ENCODE measurements at places on chromosomes 4 and X. TPM values are rescaled to one million over a fixed set of nuclear protein-coding genes. Genes with fewer than 3 reads are reported as not detected.
A peak's percentile ranks its signal among the peaks of the same experiment; 100 is the strongest.

DNA sequence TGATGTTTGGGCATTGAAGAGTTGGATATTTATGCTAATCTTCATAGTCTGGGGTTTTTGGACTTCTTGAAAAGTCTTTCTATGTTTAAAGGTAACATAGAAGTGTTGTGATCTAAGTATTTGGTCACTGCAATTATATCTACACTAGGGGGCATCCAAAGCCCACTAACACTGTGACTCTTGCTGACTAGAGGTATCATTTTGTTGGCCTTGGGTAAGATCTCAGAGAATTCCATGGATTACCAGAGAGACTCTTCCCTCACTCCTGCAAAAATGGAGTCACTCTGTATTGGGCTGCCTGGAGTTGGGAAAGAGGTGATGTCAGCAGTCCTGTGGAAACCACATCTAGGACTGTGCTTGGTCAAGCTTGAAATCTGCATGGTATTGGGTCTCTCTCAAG is 1077.6 kb downstream of the FAM133A start:
- no peak for DNase-seq
- H3K27me3 ChIP-seq: no peaks in the 10 kb centered on the region
- no peaks in the 10 kb centered on the region for H3K4me1 ChIP-seq
- no peak overlapping the region for H3K4me3 ChIP-seq
- no peak overlapping the region for H3K27ac ChIP-seq
- no peaks in the 10 kb centered on the region for H3K36me3 ChIP-seq

G6PD gene
- total RNA-seq: 25.0 TPM

DNA sequence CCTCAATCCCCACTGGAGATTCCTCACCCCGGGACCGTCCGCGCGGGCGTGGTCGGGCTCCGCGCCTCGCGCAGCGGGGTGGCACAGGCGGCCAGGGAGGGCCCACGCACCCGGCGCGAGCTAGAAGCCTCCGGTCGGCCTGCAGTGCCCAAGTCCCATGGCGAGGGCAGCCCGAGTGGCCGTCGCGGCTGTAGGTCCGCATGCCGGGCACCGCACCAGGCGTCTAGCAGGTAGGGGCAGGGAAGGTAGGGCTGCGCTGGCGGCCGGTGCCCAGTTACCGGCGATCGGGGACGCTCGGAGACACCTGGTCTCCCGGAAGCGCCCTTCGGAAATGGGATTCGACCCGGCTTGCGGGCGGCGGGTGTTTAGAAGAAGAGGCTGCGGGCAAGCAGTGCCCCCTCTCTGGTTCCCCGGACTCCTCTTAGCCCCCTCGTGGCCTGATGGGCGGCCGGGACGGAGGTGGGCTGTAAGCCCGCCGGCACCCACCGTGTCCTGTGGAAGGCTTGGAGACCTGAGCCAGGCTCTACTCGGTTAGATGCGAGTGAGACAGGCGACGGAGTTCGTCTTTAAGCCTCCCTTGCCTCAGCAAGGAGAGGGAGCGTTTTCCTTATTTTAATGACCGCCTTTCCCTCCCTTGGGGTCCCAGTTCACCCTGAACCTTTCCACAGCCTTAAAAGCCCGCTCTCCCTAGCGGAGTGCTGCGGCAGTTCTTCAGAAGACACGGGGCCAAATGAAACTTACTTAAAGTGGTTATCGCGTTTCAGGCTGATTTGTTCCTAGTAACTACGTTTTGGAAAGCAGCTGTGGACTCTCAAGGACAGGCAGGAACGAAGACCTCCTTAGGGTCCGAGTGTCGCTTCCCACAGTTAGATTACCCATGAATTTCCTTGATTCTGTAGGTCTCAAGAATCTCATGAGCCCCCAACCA is 821 bp downstream of the SLITRK2 start:
- no peak overlapping the region for H3K27ac ChIP-seq
- H3K36me3 ChIP-seq: no peaks in the 10 kb centered on the region
- no peaks in the 10 kb centered on the region for H3K4me1 ChIP-seq

DNA sequence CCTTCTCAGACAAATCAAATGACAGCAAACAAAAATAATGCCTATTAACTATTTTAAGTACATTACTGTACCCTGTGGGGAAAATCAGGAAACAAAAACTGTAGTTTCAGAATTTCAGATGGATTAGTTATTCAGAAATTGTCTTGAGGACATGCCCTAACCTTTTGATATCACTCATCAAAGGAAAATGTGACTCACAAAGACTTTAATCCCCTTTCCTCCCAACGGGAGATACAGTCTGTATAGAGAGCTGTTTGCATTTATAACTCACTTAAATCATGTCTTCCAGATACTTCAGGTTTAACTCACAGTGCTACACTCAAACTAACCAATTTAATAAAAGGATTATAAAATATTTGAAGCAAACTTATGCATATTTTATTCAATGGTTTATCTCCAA is 304.0 kb downstream of the MAPK10 start:
- no peaks in the 10 kb centered on the region for H3K36me3 ChIP-seq
- no peaks in the 10 kb centered on the region for H3K27me3 ChIP-seq
- H3K4me1 ChIP-seq: no peaks in the 10 kb centered on the region
- no peak overlapping the region for H3K4me3 ChIP-seq
- H3K27ac ChIP-seq: no peak overlapping the region

DNA sequence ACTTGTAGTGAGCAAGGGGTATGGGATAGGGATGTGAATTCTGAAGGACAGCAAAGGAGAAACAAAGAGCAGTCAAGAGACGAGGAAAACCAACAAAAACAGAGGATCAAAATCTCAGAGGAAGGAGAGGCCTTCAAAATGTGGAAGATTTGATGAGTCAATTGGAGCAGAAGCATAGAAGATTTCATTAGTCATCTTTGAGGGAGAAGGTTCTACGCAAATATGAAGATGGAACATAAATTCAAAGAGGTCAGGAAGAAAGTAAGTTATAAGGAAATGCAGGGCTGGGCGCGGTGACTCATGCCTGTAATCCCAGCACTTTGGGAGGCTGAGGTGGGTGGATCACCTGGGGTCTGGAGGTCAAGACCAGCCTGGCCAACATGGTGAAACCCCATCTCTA is 35.4 kb downstream of the MID2 start:
- DNase-seq: no peak
- no peaks in the 10 kb centered on the region for H3K36me3 ChIP-seq
- no peaks in the 10 kb centered on the region for H3K27me3 ChIP-seq

CYSLTR1 gene
- total RNA-seq: under 0.01 TPM

ZNF157 gene
- total RNA-seq: 0.55 TPM

TMSB15C gene
- 11.6 TPM for total RNA-seq

GRCh38 chrX:48022738-48023137 is 15.9 kb downstream of the SPACA5 start:
- H3K4me1 ChIP-seq: no peaks in the 10 kb centered on the region
- no peaks in the 10 kb centered on the region for H3K36me3 ChIP-seq
- H3K4me3 ChIP-seq: no peak overlapping the region
- DNase-seq: no peak
- no peaks in the 10 kb centered on the region for H3K27me3 ChIP-seq

ENAM gene
- total RNA-seq: not detected

- H3K4me3 ChIP-seq: no peak overlapping the region
- no peaks in the 10 kb centered on the region for H3K4me1 ChIP-seq
- H3K27me3 ChIP-seq: no peaks in the 10 kb centered on the region
- no peak overlapping the region for H3K27ac ChIP-seq
- DNase-seq: no peak
Measured at GRCh38 chr4:112153211-112153791, 8.0 kb downstream of the FAM241A start.

GRCh38 chr4:82437285-82438005 is 7.1 kb downstream of the ENOPH1 start:
- H3K4me1 ChIP-seq: no peaks in the 10 kb centered on the region
- no peak overlapping the region for H3K27ac ChIP-seq
- no peak for DNase-seq
- H3K36me3 ChIP-seq: no peaks in the 10 kb centered on the region

HOPX gene
- 27.1 TPM for total RNA-seq

- no peak overlapping the region for H3K4me3 ChIP-seq
- no peak for DNase-seq
- H3K27ac ChIP-seq: no peak overlapping the region
- no peaks in the 10 kb centered on the region for H3K27me3 ChIP-seq
- no peaks in the 10 kb centered on the region for H3K4me1 ChIP-seq
Measured at GRCh38 chrX:37697169-37697760, 11.7 kb downstream of the XK start.

- no peaks in the 10 kb centered on the region for H3K27me3 ChIP-seq
- H3K36me3 ChIP-seq: no peaks in the 10 kb centered on the region
- no peak overlapping the region for H3K4me3 ChIP-seq
Measured at GRCh38 chrX:101383679-101384205, 2.2 kb downstream of the BTK start.

DNA sequence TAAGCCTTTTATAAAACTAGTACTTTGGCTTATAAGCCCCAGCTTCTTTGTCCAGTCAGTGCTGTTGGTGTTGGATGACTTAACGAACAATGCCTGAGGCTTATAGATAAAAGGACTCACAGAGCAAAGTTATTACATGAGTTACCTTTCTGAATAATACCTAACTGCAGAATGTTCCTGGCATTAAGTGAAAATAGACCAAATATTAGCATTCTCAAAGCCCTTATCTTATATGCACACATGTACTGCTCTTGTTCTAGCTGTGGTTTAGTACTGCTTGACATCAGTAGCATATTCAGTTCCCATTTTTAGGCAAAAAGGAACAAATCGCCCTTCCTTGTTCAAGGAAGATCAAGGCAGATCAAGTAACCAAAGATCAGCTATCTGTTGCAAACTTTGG is 131.6 kb downstream of the ZNF330 start:
- H3K36me3 ChIP-seq: no peaks in the 10 kb centered on the region
- H3K4me1 ChIP-seq: no peaks in the 10 kb centered on the region
- DNase-seq: no peak
- H3K27ac ChIP-seq: peak overlapping the region; percentile 66
- H3K27me3 ChIP-seq: no peaks in the 10 kb centered on the region

DKK2 gene
- total RNA-seq: 1.5 TPM

- H3K4me1 ChIP-seq: no peaks in the 10 kb centered on the region
- H3K4me3 ChIP-seq: no peak overlapping the region
- no peaks in the 10 kb centered on the region for H3K27me3 ChIP-seq
- no peaks in the 10 kb centered on the region for H3K36me3 ChIP-seq
- no peak for DNase-seq
Measured at GRCh38 chrX:48936429-48937053, 17.7 kb upstream of the PIM2 start.

DNA sequence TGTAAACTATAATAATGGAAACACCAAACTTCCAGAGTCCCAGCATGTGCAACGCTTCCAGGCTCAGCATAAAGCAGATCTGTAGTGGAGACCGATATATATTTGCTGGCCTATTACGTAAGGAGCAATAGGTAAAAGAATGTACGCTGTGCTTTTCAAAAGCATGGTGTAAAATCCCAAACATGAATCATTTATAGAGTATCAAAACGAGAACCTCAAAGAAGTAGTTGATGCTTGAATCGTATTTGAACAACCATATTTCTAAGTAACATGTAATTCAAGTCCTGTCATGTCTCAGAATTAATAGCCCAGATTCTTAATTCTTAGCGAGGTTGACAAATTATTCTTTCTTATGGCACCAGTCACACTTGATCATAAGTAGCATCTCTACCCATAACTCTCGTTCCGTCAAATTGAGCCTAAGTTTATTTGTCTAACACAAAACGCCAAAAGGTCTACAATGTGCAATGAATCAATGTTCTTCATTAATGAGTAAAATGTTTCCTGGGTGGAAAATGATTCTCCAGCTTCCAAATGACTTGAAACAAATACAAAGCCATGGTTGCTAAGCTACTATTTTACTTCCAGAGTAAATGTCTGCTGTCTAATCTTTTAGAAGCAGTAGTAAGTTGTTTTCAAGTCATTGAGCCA is 811.5 kb upstream of the FRG1 start:
- H3K27ac ChIP-seq: no peak overlapping the region
- no peaks in the 10 kb centered on the region for H3K27me3 ChIP-seq
- DNase-seq: no peak
- H3K36me3 ChIP-seq: no peaks in the 10 kb centered on the region
- no peak overlapping the region for H3K4me3 ChIP-seq

DNA sequence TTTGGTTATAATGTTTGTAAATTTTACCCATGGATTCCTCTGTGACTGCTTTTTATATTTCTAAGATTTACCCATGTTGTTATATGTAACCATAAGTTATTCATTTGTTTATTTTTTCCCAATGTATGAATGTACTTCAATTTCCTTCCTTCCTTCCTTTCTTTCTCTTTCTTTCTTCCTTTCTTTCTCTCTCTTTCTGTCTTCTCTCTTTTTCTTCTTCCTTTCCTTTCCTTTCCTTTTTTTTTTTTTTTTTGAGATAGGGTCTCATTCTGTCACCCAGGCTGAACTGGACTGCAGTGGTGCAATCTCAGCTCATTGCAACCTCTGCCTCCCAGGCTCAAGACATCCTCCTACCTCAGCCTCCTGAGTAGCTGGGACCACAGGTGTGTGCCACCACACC is 55.6 kb downstream of the ALPK1 start:
- H3K4me3 ChIP-seq: no peak overlapping the region
- no peak for DNase-seq
- no peaks in the 10 kb centered on the region for H3K27me3 ChIP-seq
- H3K36me3 ChIP-seq: no peaks in the 10 kb centered on the region

GRCh38 chrX:57380026-57380796 is 93.7 kb downstream of the FAAH2 start:
- no peak for DNase-seq
- no peaks in the 10 kb centered on the region for H3K27me3 ChIP-seq
- H3K4me3 ChIP-seq: no peak overlapping the region
- no peaks in the 10 kb centered on the region for H3K4me1 ChIP-seq

DNA sequence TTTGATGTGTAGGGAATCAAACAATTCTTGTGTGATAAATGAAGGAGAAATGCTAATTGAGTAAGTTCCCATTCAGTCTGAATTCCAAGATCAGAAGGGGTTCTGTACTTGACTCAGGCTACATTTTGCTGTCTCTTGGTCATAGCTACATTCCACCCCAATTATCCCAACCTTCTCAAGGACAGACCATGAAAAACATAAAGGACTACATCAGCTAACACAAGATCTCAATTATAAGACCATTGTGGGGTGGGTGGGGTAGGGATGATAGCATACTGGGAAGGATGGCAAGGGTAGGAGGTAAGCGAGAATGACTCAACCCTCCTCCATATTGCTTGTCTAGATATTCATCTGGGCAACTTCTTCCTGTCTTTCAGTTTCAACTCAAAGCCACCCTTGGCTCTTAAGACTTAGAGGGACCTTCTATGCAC is 87.4 kb upstream of the ETNPPL start:
- DNase-seq: no peak
- no peaks in the 10 kb centered on the region for H3K27me3 ChIP-seq

MMRN1 gene
- total RNA-seq: 70.9 TPM

DNA sequence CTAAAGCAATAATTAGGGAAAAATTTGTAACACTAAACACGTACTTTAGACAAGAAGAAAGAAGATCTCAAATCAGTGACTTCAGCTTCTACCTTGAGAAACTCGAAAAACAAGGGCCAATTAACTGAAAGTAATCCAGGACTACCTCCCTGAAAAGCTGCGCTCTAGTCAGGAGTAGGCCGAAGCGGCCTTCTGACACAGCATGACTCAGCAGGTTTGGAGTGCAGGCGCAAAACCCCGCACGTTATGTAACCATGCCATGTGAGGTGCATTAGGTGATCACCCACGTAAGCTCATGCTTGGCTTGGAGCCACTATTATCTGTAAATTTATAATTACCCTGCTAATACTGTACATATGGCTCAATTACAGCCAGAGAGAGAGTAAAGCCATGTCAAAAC is 52.8 kb upstream of the CCDC149 start:
- no peaks in the 10 kb centered on the region for H3K36me3 ChIP-seq
- H3K4me3 ChIP-seq: no peak overlapping the region

Measured in uterus (tissue), 4 donors.